ENCODE measurements at places on chromosomes 2 and 18.

GRCh38 chr18:45328811-45329210, 286.5 kb upstream of the SLC14A2 start:
- DNase-seq, result no peak

DNA sequence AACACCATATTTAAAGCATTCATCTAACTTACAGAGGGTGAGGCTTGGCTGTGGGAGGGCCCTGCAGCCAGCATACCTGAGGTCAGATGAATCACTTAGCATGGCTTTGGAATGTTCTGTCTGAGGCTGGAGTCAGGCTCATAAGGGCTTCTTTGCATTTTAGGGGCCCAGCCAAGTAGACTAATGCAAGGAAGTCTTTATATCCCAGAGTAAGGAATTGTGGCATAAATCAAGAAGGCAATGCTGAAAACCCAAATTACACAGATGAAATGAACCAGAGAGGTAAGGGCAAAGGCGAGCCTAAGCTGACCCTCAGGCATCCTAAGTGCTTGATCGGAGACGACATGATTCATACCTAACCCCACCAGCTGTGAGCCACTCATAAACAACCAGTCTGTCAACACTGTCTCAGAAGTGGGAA, 383.6 kb downstream of the DCC start:
- DNase-seq, result no peak

- no peak for DNase-seq
Observed at GRCh38 chr2:2328848-2329247, 2.2 kb downstream of the MYT1L start.

DNA sequence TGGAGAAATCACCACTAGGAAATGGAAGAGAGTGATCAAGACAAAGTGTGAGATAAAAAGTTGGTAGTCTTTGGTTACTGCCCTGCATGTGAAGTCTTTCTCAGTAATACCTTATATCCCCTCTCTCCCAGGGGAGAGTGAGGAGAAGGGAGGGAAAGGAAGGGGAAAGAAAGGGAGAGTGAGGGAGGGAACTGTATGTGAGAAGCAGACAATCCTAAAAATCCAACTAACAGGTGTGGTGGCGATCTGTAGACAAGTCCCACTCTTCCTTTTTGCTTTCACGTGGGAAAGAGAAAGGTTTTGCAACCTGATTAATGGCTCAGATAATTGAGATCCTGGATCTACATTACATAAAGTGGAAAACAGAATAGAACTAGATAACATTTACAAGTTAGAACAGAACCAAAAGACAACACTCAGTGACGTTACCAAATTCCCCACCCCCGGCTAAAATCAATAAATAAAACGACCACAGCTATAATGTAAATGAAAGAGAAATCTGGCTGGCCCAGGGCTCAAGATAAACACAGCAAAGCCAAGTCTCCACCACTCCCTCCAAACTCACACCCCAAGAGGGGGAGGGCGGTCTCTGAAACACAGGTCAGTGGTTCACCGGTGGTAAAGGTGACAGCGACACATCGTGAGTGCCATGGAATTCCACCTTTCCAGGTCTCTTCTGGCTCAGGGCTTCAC, 10.0 kb upstream of the APCDD1 start:
- no peak for DNase-seq

DNA sequence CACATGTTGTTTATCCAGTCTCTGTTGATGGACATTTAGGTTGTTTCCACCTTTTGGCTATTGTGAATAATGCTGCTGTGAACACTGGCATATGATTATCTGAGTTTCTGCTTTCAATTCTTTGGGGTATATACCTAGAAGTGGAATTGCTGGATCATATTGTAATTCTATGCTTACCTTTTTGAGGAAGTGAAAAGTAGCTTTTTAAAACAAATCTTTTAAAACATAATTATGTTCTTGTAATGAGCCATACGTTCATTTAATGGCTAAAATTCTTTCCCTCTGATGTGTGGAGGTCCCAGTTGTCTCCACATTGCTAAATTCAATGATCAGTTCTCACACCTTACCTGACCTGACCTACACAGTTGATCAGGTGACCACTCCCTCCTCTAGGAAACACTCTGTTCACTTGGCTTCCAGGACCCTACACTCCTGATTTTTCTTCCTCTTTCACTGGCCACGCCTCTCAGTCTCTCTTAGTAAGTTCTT, 27.8 kb upstream of the SERTAD2 start:
- DNase-seq, result no peak

- no peak for DNase-seq
Observed at GRCh38 chr2:187922846-187923245, 368.6 kb upstream of the TFPI start.

- DNase-seq, result no peak
Observed at GRCh38 chr2:1450915-1451314, 37.7 kb downstream of the TPO start.

DNA sequence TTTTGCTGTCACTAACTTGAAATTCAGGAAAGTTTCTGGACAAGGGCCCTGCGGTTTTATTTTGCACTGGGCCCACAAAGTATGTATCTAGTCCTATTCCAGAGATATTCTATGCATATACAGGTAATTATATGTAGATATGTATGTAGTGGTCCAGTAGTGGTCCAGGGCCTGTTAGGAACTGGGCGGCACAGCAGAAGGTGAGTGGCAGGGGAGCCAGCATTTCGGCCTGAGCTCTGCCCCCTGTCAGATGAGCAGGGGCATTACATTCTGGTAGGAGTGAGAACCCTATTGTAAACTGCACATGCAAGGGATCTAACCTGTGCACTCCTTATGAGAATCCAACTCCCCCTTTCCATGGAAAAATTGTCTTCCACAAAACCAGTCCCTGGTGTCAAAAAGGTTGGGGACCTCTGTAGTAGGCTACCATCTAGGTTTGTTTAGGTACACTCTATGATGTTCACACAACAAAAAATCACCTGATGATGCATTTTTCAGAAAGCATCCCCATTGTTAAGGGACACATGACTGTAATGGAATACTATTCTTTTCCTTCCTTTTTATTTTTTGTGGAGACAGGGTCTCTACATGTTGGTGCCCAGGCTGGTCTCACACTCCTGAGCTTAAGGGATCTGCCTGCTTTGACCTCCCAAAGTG, 2.8 kb upstream of the PPP4R3B start:
- DNase-seq, result no peak

DNA sequence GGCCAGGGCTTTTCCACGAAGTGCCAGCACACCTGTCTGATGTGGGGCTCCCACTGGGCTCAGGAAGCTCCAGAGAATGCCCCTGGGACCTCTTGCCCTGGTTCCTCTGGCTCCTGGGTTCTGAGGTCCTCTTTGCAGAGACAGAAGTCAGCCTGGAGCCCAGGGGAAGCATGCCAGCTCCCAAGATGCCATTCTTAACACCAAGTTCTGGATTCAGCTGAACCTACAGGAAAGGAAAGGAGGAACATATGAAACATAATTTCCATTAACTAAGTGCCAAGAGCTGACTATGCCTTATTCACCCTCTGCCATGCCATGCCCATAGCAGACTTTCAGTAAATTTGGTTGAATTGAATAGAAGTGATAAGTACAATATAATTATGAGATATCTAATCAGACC, 21.9 kb downstream of the FAM124B start:
- no peak for DNase-seq

DNA sequence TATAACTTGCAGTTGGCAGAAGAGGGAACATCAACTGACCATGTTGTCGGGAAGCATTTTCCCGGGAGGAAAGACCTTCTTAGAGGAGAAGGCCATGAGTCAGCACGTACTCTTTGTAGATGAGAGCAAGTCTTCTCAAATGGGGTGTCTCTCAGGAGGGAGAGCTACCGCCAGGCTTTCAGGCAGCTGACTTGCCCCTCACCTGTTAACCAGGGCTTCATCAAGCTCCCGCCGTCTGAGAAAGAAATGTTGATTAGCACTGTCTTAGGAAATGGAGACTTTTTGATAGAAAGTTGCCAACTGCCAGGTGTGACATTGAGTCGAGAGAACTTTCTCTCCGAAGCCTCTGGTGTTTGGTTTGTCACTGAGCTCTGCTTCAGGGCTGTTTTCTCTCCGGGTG, 196.1 kb downstream of the ZNF407 start:
- no peak for DNase-seq

DNA sequence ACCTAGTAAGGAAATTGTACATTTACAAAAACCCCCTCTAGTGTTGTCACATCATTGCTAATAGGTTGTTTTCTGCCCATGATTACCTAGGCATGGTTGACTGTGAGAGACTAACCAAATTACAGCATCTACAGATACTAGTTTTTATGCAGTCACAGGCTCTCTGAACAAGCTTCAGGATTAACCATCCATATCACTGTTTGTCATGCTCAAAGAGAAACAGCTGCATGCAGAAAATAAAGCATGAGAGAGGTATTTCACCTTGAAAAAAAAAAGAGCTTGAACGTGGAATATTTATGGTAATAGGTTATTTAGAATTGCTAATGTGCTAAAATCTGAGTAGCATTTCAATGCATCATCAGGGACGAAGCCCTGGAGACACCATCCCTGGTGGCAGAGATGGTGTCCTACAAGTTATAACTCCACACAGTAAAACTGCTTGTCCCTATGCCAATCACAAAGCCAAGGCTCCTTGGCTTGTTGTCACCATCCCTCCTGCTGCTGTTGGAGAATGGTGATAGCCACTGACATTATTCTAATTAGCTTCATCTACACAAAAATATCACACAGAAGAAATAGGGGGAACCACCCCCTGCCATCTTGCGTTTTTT, 5.4 kb downstream of the NEB start:
- DNase-seq, result no peak

All from large intestine (tissue), 12 donors.